ENCODE measurements at places on chromosomes 3 and 15. TPM values are rescaled to one million over a fixed set of nuclear protein-coding genes. Genes with fewer than 3 reads are reported as not detected.

Gene IGSF10
- 0.31 TPM for total RNA-seq

Gene EPHB1
- not detected for total RNA-seq

Gene CGNL1
- 4.7 TPM for total RNA-seq

Gene CASR
- not detected for total RNA-seq

Gene NAALADL2
- total RNA-seq = 1.5 TPM

Gene CAMK2N2
- 1.6 TPM for total RNA-seq

Gene AMOTL2
- total RNA-seq = 182 TPM

Gene IGSF11
- total RNA-seq = not detected

Gene RARB
- 0.62 TPM for total RNA-seq

Gene SLC9C1
- not detected for total RNA-seq

Gene EPHA3
- not detected for total RNA-seq

Gene BTLA
- not detected for total RNA-seq

DNA sequence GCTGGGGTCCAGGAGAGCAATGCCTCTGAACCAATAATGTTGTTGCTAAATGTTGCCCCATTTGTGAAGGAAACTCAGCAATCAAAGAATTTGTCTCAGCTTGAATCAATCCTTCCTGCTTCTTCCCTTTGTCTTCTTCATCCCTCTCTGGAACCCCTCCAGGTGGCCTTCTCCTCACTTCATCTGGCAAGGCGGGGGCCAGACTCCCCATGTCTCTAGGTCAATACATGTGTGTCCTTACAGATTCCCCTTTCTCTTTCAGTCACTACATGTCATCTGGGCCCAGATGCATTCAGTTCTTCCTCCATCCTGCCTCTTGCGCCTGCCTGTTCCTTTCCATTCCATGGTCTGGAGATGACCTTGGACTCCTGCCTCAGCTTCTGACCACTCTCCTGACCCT is 8.0 kb upstream of the LTF start:
- DNase-seq = no peak

- DNase-seq = no peak
Measured at GRCh38 chr3:181570472-181570871, 141.3 kb upstream of the SOX2 start.

- DNase-seq = no peak
Measured at GRCh38 chr3:103512595-103512994, 1077.8 kb downstream of the ZPLD1 start.

DNA sequence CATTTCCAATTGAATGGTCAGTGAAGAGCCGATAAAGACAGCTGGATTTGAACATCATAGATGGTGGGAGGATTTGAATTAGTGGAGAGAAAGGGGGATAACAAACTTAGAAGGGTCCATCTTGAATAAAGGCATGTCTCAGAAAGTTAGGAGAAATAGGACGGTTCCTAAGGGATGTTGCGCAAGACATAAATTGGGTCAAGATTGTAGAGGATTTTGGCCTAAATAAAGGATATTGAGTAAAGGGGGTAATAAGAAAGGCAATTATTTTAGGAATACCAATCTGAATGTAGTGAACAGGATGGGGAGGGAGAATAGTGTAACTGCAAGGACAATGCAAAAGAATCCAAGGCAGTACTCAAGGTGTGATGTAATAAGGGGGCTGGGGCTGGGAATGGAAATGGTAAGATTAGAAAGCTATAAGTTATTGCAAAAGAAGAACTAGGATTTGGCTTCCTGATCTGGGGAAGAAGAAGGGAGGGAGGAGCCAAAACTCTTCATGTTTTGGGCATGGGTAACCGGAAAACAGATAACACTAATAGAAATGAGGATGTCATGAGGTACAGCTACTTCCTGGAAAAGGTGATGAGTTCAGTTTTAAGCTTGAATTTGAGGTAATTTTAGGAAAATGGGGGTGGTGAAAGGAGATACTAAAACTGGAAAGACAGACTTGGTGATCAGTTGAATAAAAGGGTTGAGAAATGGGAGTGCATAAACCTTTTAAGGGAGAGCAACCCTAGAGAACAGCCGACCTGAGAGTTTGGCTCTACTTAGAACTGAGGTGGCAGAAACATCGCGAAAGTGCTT is 17.3 kb upstream of the TRPC1 start:
- no peak for DNase-seq

DNA sequence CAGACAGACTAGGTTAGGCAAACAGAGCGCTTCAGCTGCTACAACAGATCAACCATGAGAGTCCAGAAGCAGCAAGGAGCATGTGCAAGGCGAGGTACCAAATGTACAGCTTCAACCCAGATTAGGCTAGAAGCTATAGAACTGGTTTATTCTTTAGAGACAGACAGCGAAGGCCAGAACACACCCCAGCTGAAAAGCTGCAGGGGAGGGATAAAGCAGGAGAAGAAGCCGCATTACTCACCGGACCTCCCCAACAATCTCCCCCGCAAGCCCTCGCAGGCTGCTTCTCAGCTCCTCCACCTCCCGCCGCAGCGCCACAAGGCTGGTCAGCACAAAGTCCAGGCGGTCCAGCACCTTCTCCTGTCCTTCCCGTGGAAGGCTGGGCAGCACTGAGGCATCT is 3.3 kb downstream of the RMDN3 start:
- no peak for DNase-seq

DNA sequence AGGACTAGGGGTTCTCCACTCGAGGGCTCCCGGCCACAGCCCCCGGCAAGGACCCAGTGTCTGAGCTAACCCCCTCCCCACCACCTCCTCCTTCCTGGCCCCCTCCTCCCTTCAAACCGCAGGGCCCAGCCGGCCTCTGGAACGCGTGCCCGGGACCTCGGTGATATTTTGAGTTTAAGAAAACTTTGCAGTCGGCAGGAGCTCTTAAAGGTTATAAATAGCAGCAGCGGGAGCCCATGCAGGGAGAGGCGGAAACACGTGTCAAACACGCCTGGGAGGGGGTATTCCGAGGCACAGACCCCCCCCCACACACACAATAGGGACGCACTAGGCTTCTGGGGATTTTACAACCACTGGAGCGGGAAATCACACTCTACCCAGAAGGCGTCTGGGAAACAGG is 3.1 kb upstream of the PTH1R start:
- no peak for DNase-seq

- no peak for DNase-seq
Measured at GRCh38 chr15:70066004-70066403, 31.7 kb downstream of the TLE3 start.

DNA sequence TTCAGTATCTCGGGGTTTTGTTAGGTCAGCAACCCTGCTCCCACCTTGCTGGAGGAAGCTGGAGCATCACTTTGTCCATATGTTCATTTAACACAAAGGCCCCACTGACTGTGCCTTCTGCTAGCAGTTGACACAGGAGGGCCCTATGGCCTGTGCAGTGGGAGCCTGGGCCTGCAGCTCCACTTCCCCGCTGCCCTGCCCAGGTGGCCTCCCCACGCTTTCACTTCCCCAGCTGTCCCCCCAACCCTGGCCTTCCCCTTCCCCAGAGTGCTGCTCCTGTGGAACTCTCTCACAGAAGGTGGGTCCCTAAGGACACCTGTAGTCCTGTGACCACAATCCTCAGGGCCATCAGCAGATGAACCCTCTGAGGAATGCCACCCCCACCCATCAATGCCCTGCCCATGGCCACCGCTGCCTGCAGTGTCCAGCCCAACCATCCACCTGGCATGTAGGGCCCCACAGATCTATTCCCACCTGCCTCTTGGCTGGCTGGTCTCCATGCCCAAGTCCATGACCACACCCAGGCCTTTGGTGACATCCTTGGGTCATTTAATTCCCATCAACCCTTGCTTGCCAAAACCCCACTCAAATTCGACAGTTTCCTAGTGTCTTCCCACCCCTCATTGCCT is 13.5 kb downstream of the TBC1D21 start:
- no peak for DNase-seq

DNA sequence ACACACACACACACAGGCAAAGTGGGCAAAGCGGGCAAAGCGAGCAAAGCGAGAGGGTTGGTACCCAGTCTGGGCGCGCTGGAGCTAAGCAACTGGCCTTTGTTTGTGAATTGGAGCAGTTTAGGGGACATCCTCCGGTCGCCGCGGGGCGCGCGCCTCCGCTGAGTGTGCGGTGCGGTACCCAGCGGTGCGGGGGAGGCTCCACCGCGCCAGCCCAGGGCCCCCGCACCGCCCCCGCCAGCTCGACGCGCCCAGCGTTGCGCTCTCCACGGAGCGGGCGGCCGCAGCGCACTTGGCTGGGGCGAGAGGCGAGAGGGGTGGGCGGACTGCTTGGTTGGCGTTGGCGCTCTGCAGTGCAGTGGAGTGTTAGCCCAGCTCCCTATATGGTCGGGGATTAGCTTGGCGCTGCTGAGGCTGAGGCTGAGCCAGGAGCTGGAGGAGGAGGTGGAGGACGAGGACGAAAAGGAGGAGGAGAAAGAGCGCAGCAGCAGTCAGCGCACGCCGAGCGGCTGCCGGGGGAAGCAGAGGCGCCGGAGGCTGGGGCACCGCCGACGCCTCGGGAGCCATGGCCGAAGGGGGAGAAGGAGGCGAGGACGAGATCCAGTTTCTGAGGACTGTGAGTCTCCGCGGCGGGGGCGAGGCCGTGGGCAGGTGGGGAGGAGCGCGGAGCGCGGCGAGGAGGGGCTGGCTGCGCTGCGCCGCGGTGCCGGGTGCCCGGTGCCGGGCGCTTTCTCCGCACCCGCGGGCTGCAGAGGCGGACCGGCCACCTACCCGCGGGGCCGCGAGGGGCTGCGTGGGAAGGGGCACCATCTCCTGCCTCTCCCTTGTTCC is at the start of gene RYR3:
TSS of gene RYR3 (plus strand) at position 487 of the 831 bp plus-strand sequence. CDS start at position 566, 79 bp downstream.
- no peak for DNase-seq

GRCh38 chr15:89514596-89515406 is 18.4 kb upstream of the RHCG start:
- no peak for DNase-seq

DNA sequence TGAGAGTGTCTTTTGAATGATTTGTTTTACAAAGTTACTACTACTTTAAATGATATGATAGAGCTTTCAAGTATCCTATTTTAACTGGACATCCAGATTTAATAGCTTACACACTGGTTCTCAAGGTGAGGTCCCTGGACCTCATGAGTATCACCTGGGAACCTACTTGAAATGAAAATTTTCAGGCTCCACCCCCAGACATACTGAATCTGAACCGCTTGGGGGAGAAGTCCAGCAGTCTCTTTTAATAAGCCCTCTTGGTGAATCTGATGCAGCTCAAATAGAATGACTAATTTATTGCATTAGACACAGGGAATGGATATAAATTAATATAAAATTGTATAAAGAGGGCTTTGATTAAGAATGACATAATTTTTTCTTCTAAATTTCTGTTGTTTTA is 29.4 kb upstream of the SLITRK3 start:
- DNase-seq = no peak

DNA sequence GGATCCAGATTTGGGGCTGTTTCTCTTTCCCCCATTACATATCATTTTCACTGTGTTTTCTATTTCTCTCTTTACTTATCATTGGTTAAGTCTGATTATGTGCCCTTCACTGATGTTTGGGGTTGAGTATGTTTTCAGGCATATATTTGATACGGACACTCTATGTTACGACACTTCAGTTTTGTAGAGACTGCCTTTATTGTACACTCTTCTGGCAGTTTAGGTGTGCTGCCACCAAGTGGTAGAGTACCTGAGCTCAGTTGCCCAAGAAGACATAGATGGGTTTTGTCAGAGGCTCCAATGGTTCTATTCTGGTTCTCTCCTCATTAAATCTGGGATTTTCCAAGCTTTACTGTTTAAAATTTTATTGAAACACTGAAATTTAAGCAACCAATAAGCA is 255.0 kb upstream of the ROPN1 start:
- peak; percentile 38 for DNase-seq

DNA sequence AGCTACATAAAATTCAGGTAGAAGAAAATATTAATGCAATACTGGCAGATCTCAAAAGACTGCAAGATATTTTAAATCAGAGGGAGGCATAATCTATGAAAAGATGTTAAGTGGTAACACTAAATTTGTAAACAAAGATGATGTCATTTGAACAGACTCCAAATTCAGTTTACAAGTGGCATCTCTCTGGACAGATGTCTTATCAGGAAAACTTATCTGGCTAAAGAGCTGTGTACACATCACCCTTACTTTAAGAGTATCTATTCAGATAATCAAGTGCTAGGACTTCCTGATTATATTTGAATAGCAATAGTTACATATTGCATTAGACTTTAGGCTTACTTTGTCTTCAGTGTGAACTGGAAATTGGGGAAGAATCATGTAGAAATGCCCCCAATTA is 231.5 kb downstream of the WDR72 start:
- no peak for DNase-seq

GRCh38 chr3:160473221-160473620 is 23.6 kb upstream of the TRIM59 start:
- DNase-seq = no peak

DNA sequence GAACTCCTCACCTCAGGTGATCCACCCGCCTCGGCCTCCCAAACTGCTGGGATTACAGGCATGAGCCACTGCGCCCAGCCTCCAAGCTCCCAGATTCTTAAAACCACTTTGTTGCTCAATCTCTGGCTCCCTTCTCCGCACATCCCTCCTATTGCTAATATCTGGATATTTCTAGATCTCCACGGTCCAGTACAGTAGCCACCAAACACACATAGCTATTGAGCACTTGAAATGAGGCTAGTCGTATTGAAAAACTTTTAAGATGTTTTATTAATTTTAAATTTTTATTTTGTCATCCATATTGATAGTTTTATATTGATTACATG is 44.3 kb downstream of the SLC28A1 start:
- no peak for DNase-seq

- peak; percentile 82 for DNase-seq
Measured at GRCh38 chr15:39624806-39625205, 43.9 kb downstream of the THBS1 start.

GRCh38 chr3:181716966-181717365 is 5.2 kb downstream of the SOX2 start:
- no peak for DNase-seq

GRCh38 chr15:79987569-79987955 is 16.6 kb upstream of the BCL2A1 start:
- DNase-seq = no peak

DNA sequence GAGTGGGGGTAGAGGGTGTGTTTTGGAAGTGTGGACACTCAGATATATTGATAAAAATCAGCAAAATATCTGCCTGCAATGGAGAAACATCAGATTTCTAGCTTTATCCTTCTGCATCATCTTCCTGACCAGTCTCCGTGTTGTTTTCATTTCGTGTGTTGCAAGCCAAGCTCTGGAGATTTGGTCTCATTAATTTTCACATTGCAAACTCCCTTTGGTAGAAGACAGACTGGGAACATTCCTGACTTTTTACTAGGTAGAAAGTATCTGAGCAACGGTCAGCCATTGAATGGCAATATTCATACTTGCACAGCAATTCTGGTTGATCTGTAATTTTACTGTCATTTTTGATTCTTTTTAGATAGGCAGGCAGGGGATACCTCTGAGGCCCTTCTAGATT is 30.4 kb downstream of the FSTL1 start:
- no peak for DNase-seq

GRCh38 chr3:159894386-159894785 is 94.2 kb upstream of the IL12A start:
- no peak for DNase-seq
